Astrocyte (in vitro differentiated cells and primary cell): ENCODE measurements at places on chromosomes 7 and 10.

GRCh38 chr7:37076668-37077067, 352.4 kb upstream of the AOAH start:
- DNase-seq: no peak

- DNase-seq: no peak
Measured at GRCh38 chr10:22623633-22624253, 90.6 kb downstream of the PIP4K2A start.

GRCh38 chr7:50552921-50553320, 12.3 kb downstream of the DDC start:
- DNase-seq: peak; percentile 37

- DNase-seq: no peak
Measured at GRCh38 chr7:78803501-78804127, 649.9 kb downstream of the MAGI2 start.

DNA sequence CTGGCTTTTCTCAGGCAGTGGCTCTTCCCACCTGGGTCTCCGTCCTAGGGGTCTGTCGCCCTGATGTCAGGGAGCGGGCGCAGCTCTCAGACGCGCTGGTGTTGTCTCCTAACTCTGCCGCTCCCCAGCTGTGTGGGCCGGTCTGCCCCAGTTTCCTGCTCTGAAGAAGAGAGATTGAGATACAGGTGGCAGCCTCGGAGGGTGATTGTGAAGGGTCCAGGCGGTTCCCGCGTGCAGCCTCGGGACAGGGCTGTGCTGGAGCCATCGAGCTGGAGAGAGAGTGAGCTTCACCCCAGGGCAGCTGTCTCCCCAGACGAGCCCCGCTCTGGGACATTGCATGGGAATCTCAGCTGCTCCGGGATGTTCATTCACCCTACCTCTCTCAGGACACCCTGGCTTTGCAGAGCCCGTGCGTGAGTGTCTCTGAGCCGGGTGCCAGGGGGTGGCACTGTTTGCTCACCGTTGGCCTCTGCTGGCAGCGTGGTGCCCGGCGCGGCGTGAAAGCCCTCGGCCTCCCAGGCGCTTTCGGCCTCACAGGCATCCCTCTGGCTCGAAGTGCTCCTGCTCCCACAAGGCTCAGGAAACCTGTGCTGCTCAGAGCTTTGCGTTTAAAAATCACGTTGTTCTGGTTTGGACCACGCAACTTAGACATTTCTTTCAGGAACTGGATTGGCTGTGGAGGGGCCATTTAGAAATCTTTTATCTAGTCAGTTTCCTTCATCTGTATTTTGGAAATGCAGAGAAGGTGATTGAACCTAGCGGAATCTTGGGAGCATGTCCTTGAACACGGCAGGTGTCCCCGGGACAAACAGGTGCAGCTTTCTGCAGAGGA, 33.8 kb upstream of the ZFAND2A start:
- no peak for DNase-seq

DNA sequence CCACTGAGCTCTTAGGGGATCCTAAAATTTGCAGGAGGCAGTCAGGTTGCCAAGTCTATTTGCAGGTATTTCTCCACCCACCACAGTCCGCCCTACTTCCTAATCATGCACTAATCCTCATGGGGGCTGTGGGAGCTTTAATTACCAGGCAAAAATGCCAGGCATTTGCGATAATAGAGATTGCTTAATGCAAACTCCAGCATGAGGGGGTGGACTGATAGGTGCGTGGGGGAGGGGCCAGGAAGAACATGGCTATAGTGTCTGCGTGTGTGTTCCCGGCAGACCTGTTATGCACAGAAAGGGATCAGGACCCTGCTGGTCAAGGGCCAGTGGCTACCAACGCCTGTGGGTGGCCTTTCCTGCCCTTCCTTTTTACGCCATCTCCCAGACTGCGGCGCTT, 15.6 kb upstream of the AQP1 start:
- no peak for DNase-seq

- DNase-seq: no peak
Measured at GRCh38 chr10:807958-808353, 118.5 kb upstream of the DIP2C start.

- no peak for DNase-seq
Measured at GRCh38 chr10:112024079-112024478, 159.5 kb downstream of the GPAM start.

GRCh38 chr10:79387974-79388850, 40.9 kb downstream of the PPIF start:
- no peak for DNase-seq

DNA sequence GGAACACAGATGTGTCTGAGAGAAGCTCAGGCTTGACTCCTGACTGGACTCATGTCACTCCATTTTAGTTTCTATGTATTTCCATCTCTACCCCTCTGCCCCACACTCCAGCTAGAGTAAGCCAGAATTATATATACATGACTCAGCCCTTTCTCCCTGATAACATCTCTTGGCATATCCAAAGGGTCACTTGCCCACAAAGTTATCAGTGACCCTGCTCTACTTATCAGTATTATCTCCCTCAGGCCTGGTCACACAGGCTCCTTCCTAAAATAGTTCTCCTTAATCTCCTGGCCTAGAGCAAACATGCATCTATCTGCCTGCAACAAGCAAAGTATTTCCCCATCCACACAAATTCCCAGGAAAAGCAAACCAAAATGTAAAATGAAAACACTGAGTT, 598.3 kb downstream of the SUGCT start:
- DNase-seq: no peak

DNA sequence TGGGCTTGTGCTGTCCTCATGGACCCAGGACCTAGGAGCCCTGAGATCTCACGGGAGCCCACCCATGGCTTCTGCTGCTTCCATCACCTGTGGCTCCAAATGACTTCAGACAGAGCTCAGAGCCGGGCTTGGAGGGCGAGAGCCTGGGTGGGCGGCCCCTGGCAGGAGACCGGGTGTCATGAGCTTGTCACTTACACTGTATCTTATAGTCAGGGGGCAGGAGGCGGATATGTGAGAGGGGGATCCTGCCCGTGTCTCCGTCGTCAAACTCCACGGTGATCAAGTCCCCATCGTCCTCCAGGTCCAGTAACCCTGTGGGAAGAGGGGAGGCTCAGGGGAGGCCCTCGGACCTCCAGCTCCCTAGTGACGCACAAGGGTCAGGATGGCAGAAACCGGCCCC, 33.0 kb downstream of the SLC29A4 start:
- no peak for DNase-seq

DNA sequence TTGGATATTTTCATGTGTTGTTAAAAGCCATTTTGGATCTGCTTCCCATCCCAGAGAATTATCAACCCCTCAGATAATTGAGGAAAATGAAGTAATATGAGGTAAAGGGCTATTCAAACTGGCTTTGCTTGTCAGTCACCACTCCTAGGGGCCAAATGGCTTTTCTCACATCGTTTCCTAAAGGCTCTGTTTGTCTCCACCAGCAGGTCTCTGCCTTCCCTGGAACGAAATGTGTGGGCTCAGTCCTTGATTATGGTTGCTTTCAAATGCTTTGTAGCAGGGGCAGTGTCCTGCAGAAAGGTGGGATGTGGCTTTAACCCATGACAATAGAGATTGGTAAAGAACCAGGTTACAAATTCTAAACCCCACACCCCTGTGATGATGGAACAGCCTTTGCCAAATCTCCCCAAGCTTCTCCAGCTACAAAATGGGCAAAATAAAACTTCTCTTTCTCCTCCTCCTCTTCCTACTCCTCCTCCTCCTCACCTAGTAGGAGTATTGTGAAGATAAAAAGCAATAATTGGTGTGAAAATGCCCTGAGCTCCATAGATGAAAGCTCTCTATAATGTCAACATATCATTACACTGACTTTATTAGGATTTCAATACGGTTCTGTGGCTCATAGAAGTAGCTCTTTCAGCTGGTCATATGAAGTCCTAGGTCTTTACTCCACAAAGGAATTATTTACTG, 127.6 kb downstream of the CHN2 start:
- no peak for DNase-seq

DNA sequence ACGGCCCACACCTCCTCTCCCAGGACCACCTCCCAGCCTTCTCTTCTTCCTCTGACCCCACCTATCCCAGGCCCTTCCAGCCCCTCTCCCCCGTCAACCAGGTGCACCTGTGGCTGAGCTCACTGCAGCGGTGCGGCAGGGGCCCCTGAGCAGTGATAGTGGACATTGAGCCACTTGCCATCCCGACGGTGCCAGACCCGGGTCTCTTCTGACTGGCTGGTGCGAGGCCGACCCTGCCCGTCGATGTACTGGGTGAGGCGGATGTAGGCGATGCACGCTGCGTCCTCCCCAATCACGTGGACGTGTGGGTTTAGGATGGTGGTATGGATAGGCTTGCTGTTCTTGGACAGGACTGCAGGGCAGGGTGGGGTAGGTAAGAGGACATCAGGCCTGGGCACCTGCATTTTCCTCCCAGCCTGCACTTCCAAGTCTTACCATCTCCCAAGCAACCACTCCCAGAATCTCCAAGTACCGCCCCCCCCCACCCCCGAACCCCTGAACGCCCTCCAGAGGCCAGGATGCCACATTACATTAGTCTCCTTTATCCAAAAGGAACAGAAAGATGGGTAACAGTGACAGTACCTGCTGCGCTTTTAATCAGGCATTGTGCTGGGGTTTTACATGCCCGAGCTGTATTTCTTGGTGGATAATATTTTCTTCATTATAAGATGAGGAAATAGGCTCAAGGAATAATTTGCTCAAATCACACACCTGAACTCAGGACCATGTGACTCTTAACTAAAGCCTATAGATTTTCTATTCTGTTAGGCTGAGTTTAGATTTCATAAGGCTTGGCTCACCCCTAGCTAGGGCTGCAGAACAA, 3.7 kb upstream of the NDST2 start:
- DNase-seq: no peak

- no peak for DNase-seq
Measured at GRCh38 chr10:11563936-11564335, 47.5 kb downstream of the USP6NL start.

DNA sequence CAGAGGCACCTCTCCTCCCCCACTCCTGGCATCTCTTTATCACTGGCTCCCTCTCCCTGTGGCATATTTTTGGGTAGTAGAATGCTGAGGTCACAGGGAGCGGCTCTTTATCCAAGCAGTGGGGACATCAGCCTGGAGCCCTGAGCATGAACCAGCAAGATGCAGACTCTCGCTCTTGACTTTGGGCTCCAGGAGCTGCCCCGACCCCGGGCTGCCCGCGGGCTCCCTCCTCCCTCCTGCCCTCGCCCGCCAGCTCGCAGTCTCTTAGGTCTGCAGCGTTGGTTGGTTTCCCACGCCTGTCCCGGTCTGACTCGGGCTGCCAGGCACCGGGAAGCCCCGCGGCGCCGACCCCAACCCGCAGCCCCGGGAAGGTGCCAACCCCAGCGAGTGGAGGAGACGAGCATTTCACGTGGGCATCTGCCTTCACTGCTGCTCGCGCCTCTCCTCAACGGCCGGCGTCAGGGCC, 1.3 kb downstream of the INSYN2A start:
- DNase-seq: no peak

DNA sequence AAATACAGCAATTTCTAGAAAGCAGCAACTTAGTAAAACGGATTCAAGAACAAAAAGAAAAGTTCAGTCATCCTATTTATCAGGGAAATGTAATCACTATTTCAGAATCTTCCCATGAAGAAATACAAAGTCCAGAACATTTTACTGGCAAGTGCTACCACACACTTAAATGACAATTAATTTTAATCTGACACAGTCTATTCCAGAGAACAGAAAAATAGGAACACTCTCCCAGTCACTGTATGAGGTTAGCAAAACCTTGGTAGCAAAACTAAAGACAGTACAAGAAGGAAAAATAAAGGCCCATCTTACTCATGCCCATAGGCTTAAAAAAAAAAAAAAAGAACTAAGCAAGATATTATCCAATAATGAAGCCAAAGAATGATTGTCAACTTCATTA, 295.8 kb downstream of the CELF2 start:
- DNase-seq: no peak

DNA sequence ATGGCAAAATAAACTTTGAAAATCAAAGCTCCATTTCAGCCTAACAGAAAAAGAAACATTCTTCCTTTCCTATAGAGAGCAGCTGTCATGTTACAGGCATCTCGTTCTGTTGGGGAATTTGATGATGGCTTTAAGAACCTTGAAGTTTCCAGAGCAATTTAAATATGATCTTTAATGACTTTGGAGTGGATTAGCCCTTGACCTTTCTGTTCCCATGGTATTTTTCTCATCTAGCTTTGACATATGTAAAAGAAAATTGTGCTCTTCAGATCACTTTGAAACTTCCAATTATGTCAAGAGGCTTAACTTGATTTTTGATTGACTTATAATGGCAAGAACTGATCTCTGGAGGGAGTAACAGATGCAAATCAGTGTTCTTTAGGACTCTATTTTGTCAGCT, 157.6 kb upstream of the SEMA3E start:
- no peak for DNase-seq

DNA sequence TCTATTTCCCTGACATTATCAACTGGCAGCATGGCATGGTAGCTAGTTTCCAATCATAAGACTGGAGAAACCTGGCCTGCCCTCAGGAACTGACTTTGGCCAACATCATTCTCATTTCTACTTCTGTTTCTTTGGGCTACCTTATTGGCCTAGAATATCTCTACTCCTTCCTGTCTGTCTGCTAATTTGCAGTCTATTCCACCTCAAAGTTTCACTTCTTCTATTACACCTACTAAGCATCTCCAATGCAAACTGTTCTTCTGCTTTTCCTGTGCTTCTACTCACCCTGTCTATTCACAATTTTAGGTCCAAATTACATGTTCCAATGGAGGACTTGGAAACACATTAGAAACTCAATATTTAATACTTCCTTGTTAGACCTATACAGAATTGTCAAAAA, 65.6 kb downstream of the ZNF503 start:
- no peak for DNase-seq

DNA sequence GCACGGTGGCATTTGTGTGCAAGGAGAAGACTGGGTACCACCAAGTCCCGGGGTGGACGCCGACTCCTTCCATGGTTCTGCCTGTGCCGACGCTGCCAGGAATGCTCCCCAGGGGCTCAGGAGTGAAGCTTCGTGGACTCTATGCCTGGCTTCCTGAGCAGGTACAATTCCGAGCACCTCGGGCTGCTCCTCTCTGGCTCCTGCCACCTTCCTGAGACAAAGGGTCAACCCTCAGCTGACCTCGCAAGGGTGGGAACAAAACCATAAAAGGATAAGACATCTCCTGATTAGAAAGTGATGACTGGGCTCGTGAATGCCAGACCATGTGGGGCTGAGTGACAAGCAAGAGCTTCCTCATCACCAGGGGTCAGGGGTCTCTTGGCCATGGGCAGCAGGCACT, 31.8 kb downstream of the CALML3 start:
- DNase-seq: no peak

- peak; percentile 20 for DNase-seq
Measured at GRCh38 chr7:76129366-76129765, 72.3 kb upstream of the SRRM3 start.

DNA sequence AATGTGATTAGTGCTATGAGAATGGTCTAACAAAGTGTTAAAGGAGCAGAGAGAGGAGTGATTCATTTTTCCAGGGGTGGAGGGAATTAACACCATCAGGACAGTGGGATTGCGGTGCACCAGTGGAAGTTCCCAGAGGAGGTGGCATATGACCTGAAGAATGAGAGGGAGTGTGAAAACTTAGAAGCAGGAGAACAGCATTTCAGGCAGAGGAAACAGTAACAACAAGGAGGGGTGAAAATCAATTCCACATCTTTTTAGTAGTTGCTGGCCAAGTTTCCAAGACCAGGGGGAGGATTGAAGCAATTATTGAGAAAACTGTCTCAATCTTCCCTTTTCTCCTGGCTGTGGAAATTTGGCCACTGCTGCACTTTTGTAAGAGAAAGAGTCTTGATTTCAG, 23.7 kb upstream of the CCDC172 start:
- DNase-seq: no peak
